ENCODE measurements at places on chromosomes 5 and 9.
A peak's percentile ranks its signal among the peaks of the same experiment; 100 is the strongest.

DNA sequence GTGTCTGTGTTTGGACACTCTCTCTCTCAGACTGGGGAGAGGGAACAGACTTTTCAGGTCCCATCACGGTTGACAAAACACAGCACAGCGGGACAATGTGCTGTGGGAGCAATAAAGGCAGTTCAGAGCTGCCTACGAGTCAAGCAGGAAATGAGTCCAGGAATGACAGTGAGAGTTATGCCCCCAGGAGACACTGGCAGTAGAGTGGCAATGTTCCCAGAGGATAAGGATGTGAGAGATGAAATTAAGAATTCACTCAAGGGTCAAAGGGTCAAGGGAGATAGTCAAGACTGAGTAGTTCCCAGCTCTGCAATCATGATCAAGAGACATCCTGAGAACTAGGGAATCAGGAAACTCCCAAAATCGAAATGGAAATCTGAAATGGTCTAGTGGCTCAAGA is 156.1 kb downstream of the LURAP1L start:
- DNase-seq = no peak

GRCh38 chr5:145991044-145991575 is 54.7 kb downstream of the SH3RF2 start:
- no peak for DNase-seq

GRCh38 chr5:143074414-143074996 is 304.3 kb downstream of the ARHGAP26 start:
- DNase-seq = no peak

DNA sequence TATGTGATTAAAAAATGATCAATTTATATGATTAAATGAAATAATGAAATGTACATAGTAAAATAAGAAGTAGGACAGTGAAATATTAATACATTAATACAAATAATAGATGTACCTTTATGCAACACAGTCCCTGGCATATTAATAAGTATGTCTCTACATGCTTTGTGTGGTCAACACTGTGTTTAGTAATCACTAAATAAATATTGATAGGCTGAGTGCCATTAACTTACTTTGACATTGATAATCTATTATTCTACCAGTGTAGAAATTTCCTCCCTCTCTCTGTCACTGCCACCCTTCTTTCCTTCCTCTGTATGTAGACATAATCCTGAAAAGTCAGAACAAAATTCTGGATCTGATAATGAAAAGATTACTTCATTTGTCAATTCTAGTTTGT is 43.7 kb downstream of the RNF180 start:
- no peak for DNase-seq

DNA sequence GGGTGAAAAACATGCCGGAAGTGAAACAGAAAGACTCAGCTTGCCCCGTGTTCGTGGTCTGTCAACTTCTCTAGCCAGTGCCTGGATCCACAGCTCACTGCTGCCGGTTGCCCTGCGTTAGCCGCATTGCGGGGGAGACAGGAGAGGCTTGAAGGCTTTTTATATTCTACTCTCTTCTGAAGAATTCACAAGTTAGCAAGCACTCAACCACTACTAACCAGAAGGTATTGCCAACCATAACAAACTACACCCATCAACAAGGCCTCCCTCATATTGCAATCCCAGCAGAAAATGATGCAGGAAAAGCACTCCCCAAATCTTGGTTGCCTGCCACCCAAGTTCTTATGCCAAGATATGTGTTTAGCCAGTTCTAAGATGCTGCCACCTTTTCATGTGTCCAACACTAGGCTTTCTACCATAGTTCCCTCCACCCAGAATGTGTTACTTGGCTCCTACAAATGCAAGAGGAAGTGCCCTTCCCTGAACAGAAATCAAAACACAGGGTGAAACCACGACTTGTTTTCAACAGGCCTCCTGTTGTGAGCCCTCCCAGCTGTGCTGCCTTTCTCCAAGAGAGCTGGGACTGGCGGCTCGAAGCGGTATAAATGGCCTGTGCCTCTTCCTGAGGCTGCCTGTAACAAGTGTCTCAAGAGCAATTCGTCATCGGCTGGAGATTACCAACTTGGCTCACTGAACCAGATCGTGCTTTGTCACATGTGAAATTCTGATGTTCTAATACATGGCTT is 129.0 kb downstream of the SNX18 start:
- DNase-seq = peak; percentile 84

GRCh38 chr5:179292202-179292601 is 53.1 kb downstream of the ADAMTS2 start:
- no peak for DNase-seq

GRCh38 chr9:114417511-114417910 is 29.7 kb upstream of the AKNA start:
- DNase-seq = no peak

GRCh38 chr5:107557051-107557658 is 113.6 kb downstream of the EFNA5 start:
- no peak for DNase-seq

DNA sequence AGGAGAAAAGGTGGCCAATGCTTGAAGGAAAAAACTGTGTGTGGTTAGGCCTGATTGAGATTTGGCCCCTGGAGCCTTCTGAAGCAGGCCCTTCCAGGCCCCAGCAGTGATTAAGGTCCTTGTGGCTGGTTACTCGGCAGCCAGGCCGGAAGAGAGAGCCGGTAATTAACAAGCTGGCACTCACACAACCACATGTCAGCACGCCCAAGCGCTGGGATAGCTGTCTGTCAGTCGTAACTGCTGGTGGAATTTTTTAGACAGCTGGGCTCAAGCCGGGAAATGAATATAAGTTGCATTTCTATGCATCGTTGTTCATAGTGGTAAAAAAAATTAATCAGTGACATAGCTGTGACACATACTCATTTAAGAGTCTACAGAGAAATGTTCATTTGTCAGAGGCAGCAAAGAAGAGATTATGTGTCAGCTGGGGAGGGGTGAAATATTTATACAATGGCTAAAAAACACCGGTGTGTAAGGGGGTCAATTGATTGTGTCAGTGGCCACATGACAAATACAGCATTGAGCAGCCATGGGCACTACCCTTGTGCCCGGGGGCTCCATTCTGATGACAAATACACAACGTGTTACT is 13.7 kb upstream of the ARAP3 start:
- no peak for DNase-seq

DNA sequence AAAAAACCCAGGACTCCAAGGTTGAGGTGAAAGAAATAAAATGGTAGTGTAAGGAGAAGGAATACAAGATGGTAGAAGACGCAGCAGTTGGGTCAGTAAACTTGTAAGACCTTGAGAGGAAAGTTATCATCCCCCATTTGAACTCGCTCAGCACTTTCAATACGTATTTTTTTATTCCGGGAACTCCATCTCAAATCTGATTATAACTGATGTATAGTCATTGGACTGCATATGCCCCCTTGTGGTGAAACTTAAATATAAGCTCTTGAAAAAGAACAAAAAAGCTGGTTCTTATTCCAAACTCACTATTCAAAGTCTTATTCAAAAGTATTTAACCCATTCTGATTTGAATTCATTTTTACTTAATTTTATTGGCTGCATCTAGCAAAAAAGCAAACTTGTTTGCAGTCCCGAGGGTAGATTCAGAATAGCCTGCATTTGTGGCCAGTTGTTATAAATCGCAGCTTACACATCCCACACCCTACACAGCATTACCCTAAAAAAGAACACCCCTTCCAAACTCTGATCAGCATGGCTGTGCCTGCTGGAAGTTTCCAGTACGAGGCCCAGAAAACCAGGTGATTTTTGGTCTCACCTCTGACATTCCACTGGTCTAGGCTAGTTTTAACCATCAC is 118.0 kb downstream of the ESM1 start:
- peak; percentile 61 for DNase-seq

DNA sequence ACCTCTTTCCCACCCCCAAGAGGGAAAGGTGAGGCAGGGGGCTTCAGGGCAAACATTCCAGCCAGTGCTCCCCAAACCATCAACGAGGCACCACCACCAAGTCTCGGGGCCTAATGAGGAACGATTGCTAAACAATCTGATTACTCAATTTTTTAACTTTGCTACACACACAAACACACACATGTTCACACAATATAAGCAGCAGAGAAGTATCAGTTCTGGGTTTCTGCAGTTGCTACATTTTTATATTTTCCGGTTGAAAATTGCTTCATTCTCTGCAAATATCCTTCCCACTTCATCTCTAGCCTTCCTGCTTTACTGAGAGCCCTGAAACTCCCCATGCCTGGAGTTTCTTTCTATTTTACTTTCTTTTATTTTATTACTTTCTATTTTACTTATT is 60.2 kb downstream of the FEM1C start:
- DNase-seq = no peak

- DNase-seq = no peak
Measured at GRCh38 chr9:112731971-112732370, 14.1 kb upstream of the INIP start.

DNA sequence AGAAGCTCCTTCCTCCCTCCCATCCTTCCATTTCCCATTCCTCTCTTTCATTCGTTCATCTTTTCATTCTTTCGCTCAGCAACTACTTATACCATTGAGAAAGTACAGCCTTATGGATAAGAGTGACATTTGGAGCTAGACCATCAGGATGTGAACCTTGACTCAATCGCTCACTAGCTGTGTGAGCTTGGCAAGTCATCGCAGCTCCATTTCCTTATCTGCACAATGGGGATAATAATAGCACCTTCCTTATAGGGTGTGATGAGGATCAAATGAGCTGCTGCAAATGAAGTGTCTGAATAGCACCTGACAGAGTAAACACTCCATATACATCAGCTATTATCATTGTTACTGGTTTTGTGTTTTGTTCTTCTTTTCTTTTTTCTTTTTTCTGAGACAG is 28.1 kb upstream of the SYNPO start:
- no peak for DNase-seq

DNA sequence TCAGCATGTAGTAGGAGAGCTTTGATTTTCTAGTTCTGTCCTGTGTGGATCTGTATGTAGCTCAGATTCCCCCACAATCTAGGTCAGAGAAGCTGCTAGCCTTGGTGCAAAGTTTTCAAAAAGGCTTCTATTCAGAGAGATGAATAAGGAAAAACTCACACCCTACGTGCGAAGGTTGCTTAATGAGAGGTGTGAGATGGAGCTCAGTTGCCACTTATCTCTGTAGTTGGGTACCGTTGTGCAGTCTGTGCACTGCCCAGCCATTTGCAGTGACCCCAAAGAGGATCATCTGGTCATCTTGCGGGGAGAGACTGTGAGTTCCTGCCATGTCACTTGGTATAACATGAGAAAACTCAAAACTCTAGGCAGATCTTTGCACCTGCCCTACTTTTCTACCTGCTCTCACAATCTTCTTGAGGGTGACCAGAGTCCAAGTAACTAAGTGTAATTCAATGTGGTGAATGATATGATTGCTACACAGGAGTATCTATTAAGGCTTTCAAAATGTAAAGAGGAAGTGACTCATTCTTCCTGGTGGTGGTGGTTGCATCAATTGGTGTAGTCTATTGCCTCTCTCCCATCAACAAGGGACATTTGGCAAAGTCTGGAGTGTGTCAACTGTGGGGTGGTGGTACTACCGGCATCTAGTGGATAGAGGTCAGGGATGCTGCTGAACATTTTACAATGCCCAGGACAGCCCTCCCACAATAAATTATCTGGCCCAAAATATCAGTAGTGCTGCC is 65.2 kb downstream of the TMC1 start:
- no peak for DNase-seq

- DNase-seq = no peak
Measured at GRCh38 chr9:31715250-31715649, 669.2 kb upstream of the ACO1 start.

DNA sequence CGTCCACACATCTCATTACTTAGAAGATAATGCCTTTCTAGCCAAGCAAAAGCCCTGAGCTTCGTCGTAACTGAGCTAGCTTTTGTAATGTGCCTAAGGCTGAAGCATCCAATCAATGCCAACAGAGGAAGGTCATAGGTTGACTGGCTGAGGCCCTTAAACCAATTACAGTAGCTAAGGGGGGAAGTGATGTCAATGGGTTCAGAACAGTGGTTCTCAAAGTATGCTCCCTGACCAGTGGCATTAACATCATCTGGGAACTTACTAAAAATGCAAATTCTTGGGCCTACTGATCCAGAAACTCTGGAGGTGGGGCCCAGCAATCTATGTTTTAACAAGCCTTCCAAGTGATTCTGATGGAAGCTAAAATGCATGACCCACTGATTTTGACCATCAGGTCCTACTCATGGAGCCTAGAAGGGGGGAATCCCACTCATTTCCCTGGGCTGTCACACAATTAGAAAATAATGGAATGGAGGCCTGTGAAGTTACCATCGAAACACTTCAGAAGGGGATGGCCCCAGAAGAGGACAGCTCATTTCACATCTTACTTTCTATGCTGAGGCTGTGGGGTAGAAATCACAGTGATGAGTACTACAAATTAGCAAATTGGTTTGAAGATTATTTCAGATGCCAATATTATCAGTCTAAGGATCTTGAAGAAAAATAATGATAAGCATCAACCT is 4.8 kb upstream of the VLDLR start:
- DNase-seq = no peak

GRCh38 chr5:143992496-143992895 is 178.0 kb downstream of the YIPF5 start:
- DNase-seq = no peak

- no peak for DNase-seq
Measured at GRCh38 chr5:90690307-90690706, 131.7 kb downstream of the ADGRV1 start.

GRCh38 chr9:96161819-96162218 is 140.2 kb downstream of the HSD17B3 start:
- no peak for DNase-seq

- DNase-seq = no peak
Measured at GRCh38 chr5:58181578-58182286, 278.2 kb downstream of the PLK2 start.

- no peak for DNase-seq
Measured at GRCh38 chr9:36416890-36417289, 16.8 kb upstream of the RNF38 start.

- no peak for DNase-seq
Measured at GRCh38 chr9:33161011-33161588, 6.0 kb downstream of the B4GALT1 start.

- no peak for DNase-seq
Measured at GRCh38 chr9:95058121-95058785, 259.3 kb downstream of the FANCC start.

GRCh38 chr9:4596165-4596922 is 65.8 kb upstream of the PLPP6 start:
- DNase-seq = no peak

DNA sequence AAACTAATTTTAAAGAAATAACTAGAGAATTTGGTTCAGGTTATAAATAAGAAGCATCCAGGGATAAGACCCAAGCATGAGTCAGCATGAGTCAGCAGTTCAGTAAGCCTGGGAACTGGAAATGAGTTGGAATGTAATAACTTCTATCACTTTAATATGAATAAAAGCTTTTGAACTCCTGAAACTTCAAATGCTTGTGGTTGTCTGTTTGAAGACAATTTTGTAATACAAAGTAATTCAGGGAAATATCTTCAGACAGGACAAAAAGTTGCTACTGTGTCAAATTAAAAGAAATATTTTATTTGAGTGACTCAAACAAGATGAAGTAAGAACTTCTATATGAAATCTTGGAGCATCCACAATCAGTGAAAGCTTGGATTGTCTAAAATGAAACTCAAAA is 331.2 kb upstream of the DAB2 start:
- DNase-seq = no peak

- DNase-seq = no peak
Measured at GRCh38 chr5:167905919-167906853, 385.3 kb upstream of the WWC1 start.

Measured in naive B cell (primary cell).